ENCODE measurements at places on chromosomes 7 and 10.

DNA sequence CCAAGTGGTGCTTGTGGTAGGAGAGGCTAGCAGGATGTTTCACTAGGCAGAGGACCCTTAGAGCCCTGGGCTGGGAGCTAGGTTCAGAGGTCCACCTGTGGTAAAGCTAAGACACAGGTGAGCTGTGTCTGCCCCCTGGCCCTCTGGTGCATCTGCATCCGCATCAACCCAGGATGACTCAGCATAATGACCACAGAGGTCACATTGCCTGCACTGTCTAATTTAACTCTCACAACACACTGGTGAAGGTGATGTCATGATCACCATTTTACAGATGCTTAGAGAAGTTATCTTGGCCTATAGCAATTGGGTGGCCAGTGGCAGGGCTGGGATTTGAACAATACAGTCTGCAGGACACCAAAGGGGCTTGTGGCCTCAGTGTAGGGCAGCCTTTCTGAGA is 33.1 kb downstream of the HABP2 start:
- H3K36me3 ChIP-seq: no peaks in the 10 kb centered on the region
- no peak for DNase-seq

DNA sequence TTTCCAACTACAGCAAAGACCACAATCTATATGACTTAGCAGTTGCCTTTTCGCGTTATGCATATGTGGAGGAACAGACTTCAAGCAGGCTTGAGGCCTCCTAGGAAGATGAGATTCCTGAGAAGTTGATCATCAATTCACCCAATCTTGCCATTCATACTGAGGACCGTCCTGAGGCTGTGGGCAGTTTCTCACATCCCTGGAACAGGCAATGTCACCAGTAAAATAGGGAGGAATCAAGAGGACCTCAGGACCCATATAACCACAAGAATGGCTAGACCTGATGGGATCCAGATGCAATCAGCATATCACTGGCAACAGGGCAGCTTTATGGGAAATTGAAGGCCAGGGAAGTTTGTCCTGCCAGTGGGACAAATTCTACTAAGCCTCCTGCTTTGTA is 17.3 kb downstream of the KDM7A start:
- H3K36me3 ChIP-seq: peaks cover 12% of the 10 kb centered on the region
- H3K27ac ChIP-seq: no peak overlapping the region

- H3K27ac ChIP-seq: no peak overlapping the region
- no peaks in the 10 kb centered on the region for H3K27me3 ChIP-seq
- DNase-seq: no peak
- H3K4me1 ChIP-seq: no peaks in the 10 kb centered on the region
- no peaks in the 10 kb centered on the region for H3K36me3 ChIP-seq
Measured at GRCh38 chr7:157481389-157481788, 144.6 kb downstream of the DNAJB6 start.

- DNase-seq: no peak
- H3K36me3 ChIP-seq: peaks cover 21% of the 10 kb centered on the region
- H3K27me3 ChIP-seq: peaks cover 11% of the 10 kb centered on the region
- peak overlapping the region; percentile 82 for H3K4me3 ChIP-seq
Measured at GRCh38 chr10:102421507-102421756, 796 bp downstream of the FBXL15 start.

DNA sequence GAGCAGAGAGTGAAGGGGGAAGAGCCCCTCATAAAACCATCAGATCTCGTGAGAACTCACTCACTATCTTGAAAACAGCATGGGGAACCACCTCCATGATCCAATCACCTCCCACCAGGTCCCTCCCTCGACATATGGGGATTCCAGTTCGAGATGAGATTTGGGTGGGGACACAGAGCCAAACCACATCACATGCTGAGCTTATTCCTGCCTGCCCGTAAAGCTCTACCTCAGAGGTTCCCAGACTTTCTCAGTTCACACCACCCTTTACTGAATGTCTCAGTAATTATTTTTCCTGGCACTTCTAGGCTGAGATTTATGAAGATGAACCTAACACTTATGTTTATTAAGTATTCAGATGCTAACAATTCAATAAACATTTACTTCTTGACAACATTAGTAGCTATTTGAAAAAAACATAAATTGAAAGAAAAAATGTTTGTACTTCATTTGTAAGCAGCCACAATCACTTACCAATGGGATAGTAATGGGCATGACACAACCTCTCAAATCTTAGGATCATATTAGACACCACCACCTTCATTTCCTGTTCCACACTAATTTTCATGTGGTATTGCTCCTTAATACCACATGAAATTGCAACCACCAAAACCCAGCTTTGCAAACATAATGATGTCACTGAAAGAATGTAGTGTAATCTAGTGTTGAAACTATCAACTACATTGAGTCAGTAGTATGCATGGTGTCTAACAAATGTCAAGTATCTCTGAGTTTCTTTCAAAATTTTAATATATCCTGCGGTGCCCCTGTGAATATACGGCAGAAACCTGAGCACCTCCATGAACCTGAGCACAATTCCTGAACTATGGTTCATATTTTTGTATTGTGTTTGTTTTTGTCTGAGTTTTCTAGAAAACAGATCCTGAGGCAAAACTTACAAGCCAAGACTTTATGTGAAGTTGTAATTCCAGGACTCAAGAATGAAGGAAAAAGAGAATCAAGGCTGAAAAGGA is 4.5 kb upstream of the DGKI start:
- no peak overlapping the region for H3K27ac ChIP-seq
- H3K4me3 ChIP-seq: no peak overlapping the region
- H3K4me1 ChIP-seq: no peaks in the 10 kb centered on the region
- no peak for DNase-seq
- peaks cover 34% of the 10 kb centered on the region for H3K27me3 ChIP-seq

DNA sequence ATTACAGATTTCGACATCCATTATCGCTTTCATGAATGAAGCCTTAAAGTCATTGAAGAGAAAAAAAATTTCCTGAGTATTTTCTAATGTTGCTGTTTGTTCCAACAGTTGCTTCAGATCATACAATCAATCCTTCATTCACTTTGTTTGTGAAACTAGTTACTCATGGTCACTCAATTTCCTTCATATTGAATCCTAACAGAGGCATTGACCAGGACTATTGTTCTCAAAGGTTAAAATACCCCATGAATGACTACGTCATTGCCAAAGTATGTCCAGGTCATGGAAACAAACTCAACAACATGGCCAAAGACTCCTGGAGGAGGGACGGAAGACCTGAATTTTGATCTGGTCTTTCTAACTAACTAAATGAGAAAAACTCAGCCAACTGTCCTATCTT is 54.0 kb upstream of the ABCB5 start:
- no peaks in the 10 kb centered on the region for H3K36me3 ChIP-seq
- H3K27ac ChIP-seq: no peak overlapping the region
- no peaks in the 10 kb centered on the region for H3K4me1 ChIP-seq
- DNase-seq: no peak
- no peak overlapping the region for H3K4me3 ChIP-seq

- no peaks in the 10 kb centered on the region for H3K36me3 ChIP-seq
- peak overlapping the region; percentile 91 for H3K4me3 ChIP-seq
- H3K27me3 ChIP-seq: no peaks in the 10 kb centered on the region
- H3K27ac ChIP-seq: no peak overlapping the region
- H3K4me1 ChIP-seq: peaks cover 20% of the 10 kb centered on the region
Measured at GRCh38 chr7:128456255-128456725, 612 bp downstream of the HILPDA start.

- H3K27ac ChIP-seq: no peak overlapping the region
- no peak for DNase-seq
- H3K27me3 ChIP-seq: no peaks in the 10 kb centered on the region
- H3K36me3 ChIP-seq: peaks cover 59% of the 10 kb centered on the region
- peaks cover 12% of the 10 kb centered on the region for H3K4me1 ChIP-seq
- no peak overlapping the region for H3K4me3 ChIP-seq
Measured at GRCh38 chr7:5657901-5658300, 123.6 kb downstream of the RNF216 start.

DNA sequence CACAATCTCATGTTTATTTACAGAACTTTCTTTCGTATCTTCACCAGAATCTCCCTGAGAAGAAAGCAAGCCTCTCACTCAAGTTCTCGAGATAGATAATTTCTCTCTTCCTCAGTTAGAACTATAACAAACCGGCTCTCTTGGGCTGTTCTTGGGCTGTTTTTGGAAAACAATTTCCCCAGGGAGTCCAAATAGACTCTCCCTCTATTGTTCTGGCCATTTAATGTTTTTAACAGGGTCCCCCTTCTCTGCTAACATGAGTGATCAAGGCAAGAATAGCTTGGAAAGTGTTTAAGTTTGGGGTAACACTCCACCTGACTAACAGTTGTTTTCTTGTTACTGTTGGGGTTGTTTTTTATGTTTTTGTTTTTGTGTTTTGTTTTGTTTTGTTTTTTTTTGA is 64.8 kb upstream of the UCN3 start:
- no peak overlapping the region for H3K4me3 ChIP-seq
- H3K4me1 ChIP-seq: peaks cover 37% of the 10 kb centered on the region
- no peak overlapping the region for H3K27ac ChIP-seq
- no peak for DNase-seq
- H3K36me3 ChIP-seq: no peaks in the 10 kb centered on the region

- no peaks in the 10 kb centered on the region for H3K4me1 ChIP-seq
- H3K27ac ChIP-seq: no peak overlapping the region
- no peak overlapping the region for H3K4me3 ChIP-seq
- no peaks in the 10 kb centered on the region for H3K36me3 ChIP-seq
- no peaks in the 10 kb centered on the region for H3K27me3 ChIP-seq
Measured at GRCh38 chr7:11403781-11404180, 428.2 kb downstream of the THSD7A start.

DNA sequence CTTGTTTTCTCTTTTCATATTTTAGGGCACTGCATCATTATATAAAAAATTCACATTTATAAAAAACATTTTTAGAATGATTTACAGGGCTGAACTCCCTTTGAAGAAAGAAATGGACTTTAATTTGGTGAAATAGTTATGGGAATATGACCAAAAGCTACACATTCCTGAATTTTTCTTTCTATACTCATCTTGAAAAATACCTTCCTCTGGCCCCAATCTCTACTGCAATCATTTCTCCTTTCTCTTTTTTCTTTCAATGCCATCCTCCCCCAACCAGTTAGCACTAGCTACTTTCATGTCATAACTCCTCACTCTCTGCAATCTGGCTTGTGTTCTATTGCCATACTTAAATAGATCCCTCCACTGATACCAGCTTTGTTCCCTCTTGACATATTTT is 6.2 kb downstream of the WNT8B start:
- peaks cover 34% of the 10 kb centered on the region for H3K27me3 ChIP-seq
- no peak for DNase-seq
- H3K4me1 ChIP-seq: no peaks in the 10 kb centered on the region
- H3K36me3 ChIP-seq: no peaks in the 10 kb centered on the region

- H3K27ac ChIP-seq: peak overlapping the region; percentile 25
- peaks cover 8% of the 10 kb centered on the region for H3K36me3 ChIP-seq
- H3K4me1 ChIP-seq: peaks cover 17% of the 10 kb centered on the region
- no peak for DNase-seq
- no peaks in the 10 kb centered on the region for H3K27me3 ChIP-seq
Measured at GRCh38 chr7:38330861-38331621, 57.6 kb upstream of the TARP start.

DNA sequence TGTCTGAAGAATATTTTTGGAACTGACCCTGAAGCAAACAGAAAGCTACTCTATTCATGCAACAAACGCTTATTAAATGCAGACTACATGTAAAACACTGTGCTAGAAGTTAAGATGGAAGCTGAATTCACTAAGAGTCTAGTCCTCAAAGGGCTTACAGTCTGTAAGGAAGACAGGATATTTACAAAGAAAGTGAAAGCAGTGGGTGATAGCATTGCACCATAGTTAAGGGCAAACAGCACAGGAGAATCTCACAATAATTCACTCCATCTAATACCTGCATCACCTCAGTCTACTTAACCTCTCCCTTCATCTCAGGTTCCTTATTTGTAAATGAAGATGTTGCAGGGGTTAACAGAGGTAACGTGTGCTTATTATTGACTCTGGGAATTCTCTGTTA is 360.0 kb upstream of the AOAH start:
- DNase-seq: no peak
- H3K27ac ChIP-seq: peak overlapping the region; percentile 50
- no peaks in the 10 kb centered on the region for H3K4me1 ChIP-seq
- H3K27me3 ChIP-seq: no peaks in the 10 kb centered on the region

DNA sequence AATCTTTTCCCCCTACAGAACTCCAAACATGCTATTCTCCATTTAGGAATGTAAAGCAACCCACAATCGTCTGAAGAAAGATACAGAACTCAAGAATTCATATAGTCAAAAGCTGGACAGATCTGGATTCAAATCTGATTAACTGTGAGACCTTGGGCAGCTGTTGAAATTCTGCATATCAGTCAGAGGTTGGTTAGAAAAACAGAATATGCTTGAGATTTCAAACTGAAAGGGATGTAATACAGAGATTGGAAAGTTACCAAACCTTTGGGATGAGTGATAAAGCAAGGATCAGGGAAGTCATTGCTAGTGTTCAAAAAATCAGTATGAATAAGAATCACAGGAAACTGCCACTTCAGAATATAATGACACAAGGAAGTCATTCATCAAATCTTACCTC is 406.6 kb downstream of the HTR7 start:
- no peak overlapping the region for H3K4me3 ChIP-seq
- H3K27ac ChIP-seq: no peak overlapping the region
- H3K27me3 ChIP-seq: no peaks in the 10 kb centered on the region
- no peak for DNase-seq
- no peaks in the 10 kb centered on the region for H3K36me3 ChIP-seq
- no peaks in the 10 kb centered on the region for H3K4me1 ChIP-seq

DNA sequence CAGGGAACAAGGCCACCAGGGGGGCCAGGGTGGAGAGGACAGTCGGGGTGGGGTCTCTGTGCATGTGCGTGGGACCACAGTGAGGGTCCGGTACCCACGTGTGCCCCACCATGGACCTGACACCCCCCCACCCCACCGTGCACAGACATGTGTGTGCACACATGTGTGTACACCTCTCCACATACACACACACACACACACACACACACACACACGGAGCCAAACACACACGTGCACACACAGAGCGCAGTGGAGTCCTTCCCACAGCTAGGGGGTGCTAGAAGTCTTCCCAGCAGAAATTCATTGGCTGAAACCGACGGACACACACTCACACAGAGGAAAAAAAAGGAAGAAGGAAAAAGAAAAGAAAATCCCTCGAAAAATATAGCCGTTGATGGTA is 42.8 kb upstream of the GNA12 start:
- no peak overlapping the region for H3K27ac ChIP-seq
- no peaks in the 10 kb centered on the region for H3K36me3 ChIP-seq

- no peaks in the 10 kb centered on the region for H3K27me3 ChIP-seq
- H3K27ac ChIP-seq: peak overlapping the region; percentile 63
- peaks cover 43% of the 10 kb centered on the region for H3K4me1 ChIP-seq
- H3K36me3 ChIP-seq: peaks cover 35% of the 10 kb centered on the region
- no peak overlapping the region for H3K4me3 ChIP-seq
Measured at GRCh38 chr7:43648473-43649406, 65.8 kb downstream of the STK17A start.

Data from CD14-positive monocyte (primary cell).